ENCODE measurements at places on chromosomes 11 and 22. TPM values are rescaled to one million over a fixed set of nuclear protein-coding genes. Genes with fewer than 3 reads are reported as not detected.
A peak's percentile ranks its signal among the peaks of the same experiment; 100 is the strongest.

OR52N1 gene
- total RNA-seq: 0.23 TPM

MIAT gene
- 65.9 TPM for total RNA-seq

THRSP gene
- not detected for total RNA-seq

GRK3 gene
- 25.9 TPM for total RNA-seq

ACP2 gene
- 8.8 TPM for total RNA-seq

OR52N5 gene
- total RNA-seq: not detected

- DNase-seq: no peak
These were observed 160.5 kb upstream of the NAV2 start for GRCh38 chr11:19552161-19552560.

- no peak for DNase-seq
These were observed 44.8 kb upstream of the OR9Q1 start for GRCh38 chr11:57978686-57979531.

DNA sequence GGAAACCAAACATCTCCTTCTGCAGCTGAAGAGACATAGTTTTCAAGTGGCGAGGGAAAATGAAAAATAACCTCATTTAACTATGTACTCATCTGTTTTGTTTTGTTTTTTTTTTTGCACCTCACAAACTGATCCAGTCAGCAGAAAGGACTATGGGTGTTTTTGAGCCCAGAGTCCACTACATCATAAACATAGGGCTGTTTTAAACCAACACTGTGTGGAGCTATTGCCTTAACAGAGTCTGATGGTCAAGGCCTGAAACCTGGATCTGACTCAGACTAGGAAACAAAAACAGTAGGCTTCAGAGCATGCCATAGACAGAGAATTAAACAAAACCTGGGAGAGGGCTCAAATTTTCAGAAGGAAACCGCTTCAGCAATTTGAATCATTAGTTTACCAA lies 99.3 kb upstream of the FSHB start:
- no peak for DNase-seq

GRCh38 chr11:132114185-132114584 lies 743.8 kb downstream of the NTM start:
- DNase-seq: no peak

DNA sequence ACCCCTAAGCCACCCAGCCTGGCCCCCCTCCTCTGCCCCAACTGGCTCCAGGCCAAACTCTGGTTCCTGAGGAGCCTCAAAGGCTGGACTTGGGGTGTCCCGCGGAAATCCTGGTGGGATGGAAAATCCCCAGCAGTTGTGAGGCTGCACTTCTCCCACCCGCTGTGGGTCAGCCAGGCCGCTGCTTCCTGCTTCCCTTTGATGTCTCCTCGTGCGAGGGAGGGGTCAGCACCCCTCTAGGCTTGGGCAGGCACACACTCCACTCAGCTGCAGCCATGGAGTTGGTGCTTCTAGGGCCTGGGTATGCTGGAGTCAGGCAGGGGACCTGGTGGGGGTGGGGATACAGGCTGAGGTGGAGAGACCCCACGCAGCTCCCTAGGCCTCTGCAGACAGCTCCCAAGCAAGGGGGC lies 12.0 kb downstream of the KCNQ1OT1 start:
- no peak for DNase-seq

DNA sequence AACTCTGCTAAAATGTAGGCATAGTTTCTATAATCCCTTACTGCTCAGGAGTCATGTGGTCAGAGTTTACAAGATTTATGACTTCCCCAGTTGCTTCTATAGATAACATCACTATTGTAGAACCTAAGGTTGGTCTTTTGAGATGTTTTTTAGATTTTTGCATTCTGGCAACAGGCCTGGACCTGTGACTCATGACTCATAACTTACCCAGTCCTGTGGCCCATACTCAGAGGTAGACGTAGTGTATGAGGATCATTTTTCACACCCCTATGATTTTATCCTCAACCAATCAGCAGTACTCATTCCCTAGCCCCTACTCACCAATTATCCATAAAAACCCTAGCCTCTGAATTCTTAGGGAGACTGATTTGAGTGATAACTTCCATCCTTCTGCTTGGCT lies 384.4 kb upstream of the DDI1 start:
- DNase-seq: no peak

DNA sequence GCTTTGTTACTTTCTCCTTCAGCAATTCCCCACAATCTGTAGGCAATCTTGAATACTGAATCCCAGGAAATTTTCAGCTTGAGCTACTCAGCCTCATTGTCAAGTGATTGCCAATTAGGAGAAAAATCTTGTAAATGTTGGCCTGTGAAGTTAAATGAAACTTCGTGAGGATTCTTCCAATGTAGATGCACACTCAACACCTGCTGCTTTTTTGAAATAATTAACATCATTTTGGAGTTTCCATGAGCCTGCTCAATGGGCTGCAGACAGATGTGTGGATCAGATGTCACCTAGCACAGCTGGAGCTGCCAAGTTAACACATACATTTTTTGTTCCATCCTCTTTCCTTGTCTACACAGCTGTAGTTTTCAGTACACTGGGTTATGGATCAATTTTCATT lies 645.6 kb upstream of the LUZP2 start:
- DNase-seq: no peak

DNA sequence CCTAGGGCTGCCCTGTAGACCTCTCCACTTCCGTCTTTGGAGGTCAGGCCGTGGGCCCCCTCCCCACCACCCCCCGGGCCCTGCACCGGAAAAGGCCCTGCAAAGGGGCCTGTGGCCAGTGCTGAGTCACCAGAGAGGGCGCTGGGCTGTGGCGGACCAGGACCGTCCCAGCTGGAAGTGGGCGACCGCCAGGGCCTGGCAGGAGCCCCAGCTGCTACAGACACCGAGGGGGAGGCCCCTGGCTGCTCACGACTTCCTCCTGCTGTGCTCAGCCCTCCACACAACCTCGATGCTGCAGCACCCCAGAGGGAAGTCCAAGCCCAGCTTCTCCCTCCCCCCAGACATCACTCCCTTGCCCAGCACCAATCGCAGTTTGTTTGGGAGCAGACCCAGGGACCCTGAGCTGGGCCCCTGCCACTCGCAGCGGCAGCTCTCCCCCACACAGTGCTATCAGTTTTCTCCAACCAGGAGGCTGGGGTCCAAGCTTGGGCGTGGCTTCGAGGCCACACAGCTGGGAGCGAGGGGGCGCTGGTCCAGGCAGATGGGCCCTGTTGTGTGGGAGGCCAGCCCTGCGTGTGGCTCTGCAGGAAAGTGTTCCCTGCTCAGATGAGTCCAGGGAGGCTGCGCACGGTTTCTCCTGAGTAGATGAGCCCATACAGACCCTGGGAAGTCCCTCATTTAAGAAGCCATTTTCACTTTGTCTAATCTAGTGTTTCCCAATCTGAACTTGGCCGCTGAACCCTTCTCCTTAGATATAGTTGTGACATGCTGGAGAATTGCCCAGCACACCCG lies 5.6 kb upstream of the SH3BP1 start:
- peak; percentile 79 for DNase-seq

- no peak for DNase-seq
These were observed 53.3 kb downstream of the IGLL1 start for GRCh38 chr22:23526596-23527316.

- DNase-seq: no peak
These were observed 51.7 kb downstream of the RAB30 start for GRCh38 chr11:83019888-83020579.

- no peak for DNase-seq
These were observed 32.6 kb downstream of the MAPK1 start for GRCh38 chr22:21834869-21835268.

DNA sequence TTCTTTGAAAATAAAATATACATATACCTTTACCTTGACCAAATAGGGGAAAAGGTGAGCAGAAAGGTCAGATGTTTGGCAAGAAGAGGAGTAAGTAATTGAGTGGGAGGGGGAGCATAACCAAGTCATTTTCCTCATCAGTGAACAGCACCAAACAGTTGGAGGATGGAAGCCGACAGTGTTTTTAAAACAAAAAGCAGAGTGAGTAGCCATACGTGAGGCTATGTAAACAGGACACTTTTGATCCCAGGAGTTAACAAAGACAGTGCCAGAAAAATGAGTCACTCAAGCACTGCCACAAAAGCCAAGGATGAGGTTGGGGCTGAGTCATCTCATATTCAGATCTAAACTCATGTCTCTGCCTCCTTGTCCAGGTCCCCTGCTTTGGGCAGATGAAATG lies 734.7 kb downstream of the KCNA4 start:
- no peak for DNase-seq

DNA sequence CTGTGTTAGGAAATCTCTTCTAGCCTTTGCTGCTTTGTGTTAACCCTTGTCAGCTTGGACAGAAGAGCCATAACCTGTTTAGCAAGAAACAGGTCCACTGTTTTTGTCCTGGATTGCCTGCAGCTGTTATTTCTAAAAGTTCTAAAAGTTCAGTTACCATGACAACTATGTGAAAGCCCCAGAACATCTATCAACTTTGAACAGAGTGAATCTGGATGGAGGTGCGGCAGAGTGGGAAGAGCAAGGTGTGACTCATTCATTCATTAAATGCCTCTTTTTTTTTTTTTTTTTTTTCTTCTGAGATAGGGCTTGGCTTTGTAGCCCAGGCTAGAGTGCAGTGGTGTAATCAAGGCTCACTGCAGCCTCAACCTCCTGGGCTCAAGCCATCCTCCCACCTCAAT lies 50.5 kb downstream of the RBX1 start:
- DNase-seq: no peak

DNA sequence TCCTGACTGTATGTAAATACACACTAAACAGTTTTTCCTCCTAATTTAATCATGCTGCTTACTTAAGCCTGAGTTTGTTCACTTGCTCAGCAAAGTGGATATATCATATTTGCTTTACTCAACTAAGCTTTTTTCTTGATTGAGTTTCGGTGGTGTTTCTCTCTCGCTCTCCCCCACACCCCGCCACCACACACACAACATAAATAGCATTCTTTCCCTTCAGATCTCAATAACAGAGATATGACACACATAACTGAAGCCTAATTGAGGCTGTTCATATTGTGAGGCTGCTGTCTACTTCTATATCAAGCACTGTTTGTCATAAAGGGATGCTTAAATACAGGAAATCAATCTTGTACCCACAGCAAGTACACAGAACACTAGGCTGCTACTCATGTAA lies 364.9 kb downstream of the FAT3 start:
- no peak for DNase-seq

All from activated T-cell treated with anti-CD3 and anti-CD28 coated beads, Interleukin-2, amount 50 U/mL, for 72 hours (primary cell).